Activated CD8-positive, alpha-beta memory T cell treated with anti-CD3 and anti-CD28 coated beads for 1 hour (primary cell): ENCODE measurements at places on chromosomes 5 and 9.

- DNase-seq = no peak
Observed at GRCh38 chr5:168747987-168748777, 169.0 kb upstream of the PANK3 start.

GRCh38 chr5:151520294-151520693, 70.8 kb downstream of the FAT2 start:
- no peak for DNase-seq

DNA sequence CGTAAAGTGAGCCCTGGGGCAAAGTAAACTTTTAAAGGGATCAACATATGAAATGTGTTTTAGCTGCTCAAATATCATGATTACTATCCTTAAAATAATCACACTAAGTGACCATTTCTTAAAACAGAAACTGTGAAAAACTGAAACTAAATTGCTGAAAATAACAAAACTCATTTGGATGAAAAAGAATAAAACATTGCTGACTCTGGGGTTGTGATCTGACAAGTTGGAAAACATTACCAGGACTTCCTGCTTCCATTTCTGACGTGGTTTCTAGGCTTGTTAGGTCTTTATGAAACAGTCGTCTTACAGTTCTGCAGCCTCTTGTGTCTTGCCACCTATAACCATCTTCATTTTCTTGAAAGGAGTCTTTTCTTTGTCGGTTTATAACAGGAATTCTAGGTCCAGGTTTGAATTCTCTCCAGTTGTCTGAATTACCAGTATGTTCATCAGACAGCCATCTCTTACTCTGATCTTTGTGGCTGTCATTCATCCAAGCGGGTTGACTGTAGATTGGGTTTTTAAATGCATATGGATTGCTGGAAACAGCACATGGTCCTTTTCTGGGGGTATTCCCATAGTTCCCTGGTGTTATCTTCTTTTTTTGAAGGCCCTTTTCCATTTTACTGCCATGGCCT, 1.7 kb downstream of the TUT7 start:
- DNase-seq = no peak

- no peak for DNase-seq
Observed at GRCh38 chr5:16577677-16578076, 39.1 kb downstream of the RETREG1 start.

DNA sequence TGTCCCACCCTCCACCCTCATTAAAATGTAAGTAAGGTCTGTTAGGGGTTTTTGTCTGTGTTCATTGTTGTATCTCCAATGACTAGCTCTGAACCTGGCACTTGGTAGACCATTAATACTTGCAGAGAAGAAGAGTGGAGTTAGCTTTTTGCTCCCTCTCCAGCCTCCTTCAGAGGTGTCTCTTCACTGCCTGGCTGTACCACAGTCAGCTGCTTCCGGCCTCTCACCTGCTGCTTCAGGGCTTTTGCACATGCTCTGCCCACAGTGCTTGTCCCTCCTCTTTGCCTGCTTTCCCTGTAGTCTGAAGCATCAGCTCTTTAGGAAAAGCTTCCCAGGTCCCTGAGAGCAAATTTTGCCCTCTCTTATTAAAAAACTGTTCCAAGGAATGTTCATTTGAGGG, 83.6 kb downstream of the SNX24 start:
- no peak for DNase-seq

- no peak for DNase-seq
Observed at GRCh38 chr5:8520917-8521316, 652.0 kb downstream of the MTRR start.

DNA sequence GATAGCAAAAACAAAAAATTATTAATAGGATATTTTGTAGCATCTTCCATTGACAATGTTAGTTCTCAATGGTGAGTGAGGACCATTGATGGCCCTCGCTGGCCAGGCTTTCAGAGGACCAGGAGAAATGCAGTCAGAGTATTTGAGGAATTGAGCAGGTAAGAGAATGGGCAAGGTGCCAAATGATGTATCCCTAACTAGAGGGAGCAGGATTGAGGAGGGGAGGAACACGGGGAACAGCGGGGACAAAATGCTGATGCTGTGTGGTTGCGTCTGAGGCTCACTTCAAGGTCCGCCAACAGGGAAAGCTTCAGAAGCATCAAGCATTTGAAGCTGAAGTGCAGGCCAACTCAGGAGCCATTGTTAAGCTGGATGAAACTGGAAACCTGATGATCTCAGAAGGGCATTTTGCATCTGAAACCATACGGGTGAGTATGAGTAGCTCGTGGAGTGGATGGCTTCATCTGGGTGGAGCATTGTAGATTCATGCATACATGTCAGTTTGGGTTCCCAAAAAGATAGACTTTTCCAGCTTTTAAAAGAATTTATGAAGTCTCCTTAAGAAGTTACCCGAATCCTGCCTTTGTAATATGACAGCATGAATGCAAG, 16.2 kb downstream of the SPTAN1 start:
- DNase-seq = no peak

DNA sequence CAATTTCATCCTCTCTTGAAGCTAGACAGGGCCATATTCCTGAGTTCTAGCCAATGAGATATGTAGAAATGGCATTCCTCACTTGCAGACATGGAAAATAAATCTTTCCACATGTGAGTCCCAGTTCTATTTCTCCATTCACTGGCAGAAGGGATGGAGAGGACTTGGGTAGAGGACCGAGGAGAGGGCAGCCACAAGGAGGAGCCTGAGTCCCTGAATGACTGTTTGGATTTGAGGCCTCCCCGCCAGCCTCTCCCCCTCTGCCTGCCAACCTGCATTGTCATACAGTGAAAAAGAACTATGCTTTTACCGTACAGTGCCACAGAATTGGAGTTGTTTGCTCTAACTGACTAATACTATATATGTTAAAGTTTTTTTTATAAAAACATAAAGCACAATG, 583.0 kb upstream of the WWC1 start:
- DNase-seq = no peak

- no peak for DNase-seq
Observed at GRCh38 chr9:37995348-37995737, 73.7 kb downstream of the SHB start.

DNA sequence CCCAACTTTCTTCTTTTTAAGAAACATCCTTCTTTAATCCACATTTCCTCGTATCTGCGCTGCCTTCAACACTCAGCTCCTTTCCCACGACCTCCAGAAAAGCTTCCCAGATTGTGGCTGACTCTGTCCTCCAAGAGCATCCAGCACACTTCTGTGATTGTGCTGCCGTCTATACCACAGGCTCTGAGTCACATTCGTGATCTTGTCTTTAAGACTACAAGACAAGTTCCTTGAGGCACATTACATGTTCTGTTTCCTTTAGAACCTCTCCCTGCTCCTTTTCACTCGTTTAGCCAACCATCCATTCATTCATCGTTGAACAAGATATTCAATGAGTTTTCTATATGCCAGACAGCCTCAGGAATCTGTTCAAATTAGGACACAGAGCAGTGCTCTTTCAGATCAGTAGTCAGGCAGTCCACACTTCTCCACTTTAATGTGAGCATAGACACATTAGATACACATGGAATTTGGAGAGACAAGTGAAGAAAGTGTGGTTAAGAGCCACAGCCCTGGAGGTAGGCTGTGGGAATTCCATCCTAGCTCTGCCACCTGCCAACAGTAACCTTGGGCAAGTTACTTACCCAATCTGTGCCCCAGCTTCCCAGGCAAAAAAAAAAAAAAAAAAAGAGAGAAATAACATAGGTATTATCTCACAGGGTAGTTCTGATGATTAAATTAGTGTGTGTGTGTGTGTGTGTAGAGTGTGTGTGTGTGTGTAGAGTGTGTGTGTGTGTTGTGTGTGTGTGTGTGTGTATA, 18.9 kb downstream of the WHRN start:
- no peak for DNase-seq

DNA sequence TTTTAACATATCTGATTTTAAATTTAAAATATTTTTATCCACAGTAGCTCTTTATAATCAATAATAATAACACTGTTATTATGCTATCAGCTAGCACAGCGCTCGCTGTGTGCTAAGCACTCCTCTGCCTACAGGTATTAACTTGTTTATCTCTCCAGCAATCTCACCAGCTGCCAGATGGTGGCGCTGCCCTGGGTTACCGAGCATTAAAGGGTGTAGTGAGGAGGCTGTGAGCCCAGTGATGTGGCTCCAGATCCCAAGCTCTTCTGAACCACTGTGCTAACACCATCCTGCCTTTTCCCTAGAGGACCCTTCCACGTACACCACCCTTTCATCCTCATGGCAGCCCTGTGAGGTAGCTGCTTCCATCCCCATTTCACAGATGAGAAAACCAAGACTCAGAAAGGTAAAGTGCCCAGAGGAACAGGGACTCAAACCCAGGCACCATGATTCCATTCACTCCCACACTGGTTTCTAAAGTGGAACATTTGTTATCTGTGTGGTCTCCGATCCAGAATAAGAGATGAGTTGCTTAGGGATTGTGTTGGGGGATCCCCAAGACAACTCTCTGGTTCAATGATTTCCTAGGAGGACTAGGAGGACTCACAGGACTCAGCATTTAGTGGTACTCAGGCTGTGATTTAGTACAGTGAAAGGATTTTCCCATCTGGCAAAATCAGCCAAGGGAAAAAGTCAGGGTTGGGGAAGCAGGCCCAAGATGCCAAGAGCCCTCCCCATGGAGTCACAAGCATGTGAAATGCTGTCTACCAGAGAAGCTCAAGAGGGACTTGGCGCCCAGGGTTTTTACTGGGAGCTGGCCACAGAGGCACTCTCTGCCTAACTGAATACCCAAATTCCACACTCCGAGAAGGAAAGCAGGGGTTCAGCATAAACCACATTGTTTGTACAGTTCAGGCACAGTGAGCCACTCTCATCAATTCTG, 7.0 kb downstream of the IGFBPL1 start:
- no peak for DNase-seq

DNA sequence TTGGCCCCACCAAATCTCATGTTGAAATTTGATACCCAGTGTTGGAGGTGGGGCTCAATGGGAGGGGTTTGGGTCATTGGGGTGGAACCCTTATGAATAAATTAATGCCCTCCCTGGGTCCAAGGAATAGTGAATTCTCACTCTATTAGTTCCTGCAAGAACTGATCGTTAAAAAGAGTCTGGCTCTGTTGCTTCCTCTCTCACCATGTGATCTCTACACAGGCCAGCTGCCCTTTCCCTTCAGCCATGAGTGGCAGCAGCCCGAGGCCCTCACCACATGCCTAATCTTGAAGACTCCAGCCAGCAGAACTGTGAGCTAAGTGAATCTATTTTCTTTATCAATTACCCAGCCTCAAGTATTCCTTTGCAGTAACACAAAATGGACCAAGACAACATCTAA, 106.0 kb downstream of the CAAP1 start:
- no peak for DNase-seq

GRCh38 chr5:2677689-2678088, 73.8 kb downstream of the IRX2 start:
- no peak for DNase-seq

DNA sequence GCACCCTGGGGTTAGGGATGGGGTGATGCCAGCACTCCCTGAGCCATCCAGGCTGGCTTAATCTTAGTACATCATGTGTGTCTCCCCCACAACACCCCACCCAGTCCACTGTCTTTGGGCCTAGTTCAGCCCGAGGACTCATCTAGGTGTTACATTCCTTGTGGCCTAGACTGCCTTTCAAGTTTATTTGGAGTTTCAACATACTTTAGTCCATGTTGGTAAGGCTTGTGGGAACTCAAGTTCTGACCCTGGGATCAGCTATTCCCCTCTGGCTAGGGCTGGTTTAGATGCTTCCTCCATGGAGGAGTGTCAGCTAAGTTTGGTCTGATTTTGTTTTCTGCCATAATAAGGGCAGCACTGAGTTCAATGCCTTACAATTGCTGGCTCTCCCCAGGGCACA, 302.4 kb downstream of the SMARCA2 start:
- no peak for DNase-seq

DNA sequence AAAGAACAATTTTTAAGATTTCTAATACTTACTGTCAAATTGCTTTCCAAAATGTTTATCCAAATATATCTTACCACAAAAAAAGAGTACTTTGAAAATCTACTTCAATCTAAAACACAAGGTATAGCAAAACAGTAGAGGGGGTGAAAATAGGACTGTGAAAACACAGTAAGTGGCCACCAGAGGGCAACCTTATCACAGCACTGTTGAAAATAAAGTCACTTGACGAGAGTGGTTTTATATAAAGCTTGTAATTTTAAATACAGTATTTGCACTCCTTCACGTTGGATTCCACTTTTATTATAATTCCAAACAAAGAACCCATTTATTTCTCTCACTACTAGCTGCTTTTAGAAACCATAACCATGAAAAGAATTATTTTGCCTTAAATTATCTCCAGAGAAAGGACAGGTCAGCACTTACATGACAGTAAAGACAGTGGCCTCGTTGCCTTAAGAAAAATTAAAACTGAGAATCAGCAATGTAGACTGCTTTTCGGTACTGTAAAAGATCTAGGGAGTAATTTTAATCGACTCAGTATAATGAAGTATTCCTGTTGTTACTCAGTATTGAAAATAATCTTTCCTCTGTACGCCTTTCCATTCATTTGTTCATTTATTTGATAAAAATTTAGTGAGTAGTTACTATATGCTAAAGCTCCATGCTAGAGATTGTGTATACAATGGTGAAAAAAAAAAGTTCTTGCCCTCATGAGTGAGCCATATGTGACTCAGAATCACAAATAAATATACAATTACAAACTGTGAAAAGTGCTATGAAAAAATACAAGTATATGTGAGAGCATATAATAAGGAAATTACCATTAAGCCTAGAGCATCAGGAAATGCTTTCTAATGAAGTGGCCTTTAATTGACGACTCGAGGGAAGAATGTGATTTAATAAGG, 40.0 kb upstream of the CDK5RAP2 start:
- peak; percentile 7 for DNase-seq

DNA sequence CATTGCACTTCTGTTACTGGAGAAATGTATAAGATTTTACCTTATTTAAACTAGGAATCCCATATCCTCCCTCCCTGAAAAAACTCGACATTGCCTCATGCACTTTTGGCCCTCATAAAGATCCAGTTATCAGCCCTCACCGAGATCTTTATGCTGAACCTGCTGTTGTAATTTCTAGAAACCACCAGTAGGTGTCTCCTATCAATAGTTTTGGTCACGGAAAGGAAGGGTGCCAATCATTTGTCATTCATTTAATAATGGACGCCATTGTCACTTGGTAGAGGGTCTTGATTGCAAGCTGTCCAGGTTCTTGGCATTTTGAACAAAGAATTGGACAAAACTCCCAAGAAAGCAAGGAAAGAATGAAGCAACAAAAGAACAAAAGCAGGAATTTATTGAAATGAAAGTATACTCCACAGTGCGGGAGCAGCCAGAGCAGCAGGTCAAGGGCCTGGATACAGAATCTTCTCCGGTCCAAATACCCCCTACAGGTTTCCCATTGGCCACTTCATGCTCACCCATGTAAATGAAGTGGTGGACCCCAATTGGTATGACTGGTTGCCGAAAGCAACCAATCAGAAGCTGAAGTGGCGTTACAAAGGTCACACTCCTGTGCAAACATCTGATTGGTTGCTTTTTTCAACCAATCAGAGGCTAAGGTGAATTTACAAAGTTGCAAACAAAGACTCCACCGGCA, 524.3 kb downstream of the PSAT1 start:
- DNase-seq = no peak

DNA sequence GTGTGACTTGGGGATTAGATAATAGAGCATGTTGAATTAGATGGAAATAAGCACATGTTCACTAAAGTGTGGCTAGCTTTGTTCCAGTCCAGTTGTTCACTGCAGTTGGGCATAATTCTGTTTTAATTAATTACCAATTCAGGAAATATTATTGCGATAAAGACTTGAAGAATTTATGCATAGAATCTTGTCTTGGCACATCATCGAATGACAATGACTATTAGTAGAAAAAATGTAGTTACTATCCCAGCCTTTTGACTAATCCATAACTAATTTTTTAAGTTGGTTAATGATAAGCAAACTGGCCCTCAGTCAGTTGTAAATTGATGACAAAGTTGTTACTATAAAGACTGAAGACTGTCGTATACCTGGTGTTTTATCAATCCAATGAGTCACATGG, 10.5 kb downstream of the LNPEP start:
- no peak for DNase-seq
